ENCODE measurements at places on chromosomes 7 and 10.

- DNase-seq = peak; percentile 70
Observed at GRCh38 chr10:84214612-84215235, 10.6 kb downstream of the LRIT2 start.

DNA sequence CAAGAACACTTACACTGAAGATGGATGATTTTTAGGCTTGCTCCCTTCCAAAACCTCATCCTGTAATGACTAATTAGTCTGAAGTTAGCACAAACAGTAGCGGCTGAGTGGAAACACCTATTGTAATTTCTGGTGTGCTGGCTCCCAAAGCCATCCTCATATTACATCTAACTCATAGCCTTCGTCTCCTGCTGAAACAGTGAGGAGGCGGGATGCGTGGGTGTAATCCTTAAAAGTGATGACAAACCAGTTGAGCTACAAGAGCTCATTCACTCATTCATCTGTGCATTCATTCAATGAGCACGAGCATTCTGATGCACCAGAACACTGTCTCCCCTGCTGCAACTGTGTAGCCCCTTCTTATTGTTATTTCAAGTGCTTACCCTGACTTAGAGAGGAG, 235.3 kb downstream of the CALN1 start:
- no peak for DNase-seq

GRCh38 chr7:4006687-4007086, 675.4 kb upstream of the FOXK1 start:
- no peak for DNase-seq

- no peak for DNase-seq
Observed at GRCh38 chr10:133159950-133160825, at the start of gene KNDC1. TSS of gene KNDC1 (plus strand) at chr10:133160219. CDS start at chr10:133160468, 249 bp downstream.

DNA sequence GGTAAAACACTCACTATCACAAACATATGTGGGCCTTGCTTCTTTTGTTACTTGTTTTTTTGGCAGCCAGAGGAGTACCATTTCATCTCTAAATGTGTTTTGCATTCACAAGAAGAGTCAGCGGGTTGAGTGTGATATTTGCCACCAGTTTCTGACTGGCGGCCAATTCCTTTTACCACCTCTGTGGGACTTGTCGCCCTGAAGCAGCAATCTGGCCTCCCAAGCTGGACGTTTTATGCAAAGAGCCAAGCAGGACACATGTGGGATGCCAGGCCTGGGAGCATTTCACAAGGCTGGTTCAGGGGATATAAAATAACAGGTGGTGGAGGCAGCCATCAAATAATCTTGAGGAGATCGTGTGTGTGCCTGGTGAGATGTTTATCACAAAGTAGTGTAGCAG, 61.8 kb upstream of the TRIL start:
- no peak for DNase-seq

DNA sequence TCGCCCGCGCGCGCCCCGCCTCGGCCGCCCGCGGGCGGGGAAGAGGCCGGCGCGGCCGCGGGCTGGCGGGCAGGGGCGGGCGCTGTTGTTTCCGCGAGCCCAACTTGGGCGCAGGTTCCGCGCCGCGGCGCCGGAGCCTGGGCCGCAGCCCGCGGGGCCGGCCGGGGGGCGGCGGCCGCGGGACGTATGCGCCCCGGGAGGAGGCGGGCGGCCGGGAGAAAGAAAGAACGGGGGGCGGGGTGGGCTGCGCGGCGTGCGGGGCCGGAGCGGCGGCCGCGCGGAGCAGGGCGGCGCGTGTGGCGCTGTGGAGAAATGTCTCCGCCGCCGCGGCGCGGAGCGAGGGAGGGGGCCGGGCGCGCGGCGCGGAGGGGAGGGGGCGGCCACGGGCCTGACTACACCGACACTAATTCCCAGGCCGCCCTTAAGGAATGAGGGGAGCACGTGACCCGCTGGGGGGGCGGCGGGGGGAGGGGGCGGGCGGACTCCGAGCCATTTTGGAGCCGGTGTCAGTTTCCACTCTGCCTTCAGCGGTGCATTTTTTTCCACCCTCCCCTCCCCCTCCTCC, at the start of gene BMI1:
TSS of gene BMI1 (plus strand) at position 509 of the 565 bp plus-strand sequence. CDS start 5,351 bp downstream, outside the sequence.
- peak; percentile 76 for DNase-seq

DNA sequence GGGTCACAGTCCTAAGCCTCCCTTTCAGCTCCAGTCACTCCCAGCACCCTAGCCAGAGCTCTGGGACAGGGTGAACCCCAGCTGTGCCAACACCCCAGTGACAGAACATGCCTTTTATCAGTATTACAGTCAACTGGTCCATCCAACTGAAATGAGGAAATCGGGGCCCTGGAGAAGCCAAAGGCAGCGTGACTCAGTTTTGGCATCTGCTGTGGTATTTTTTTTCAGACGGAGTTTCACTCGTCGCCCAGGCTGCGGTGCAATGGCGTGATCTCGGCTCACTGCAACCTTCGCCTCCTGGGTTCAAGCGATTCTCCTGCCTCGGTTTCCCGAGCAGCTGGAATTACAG, 3.4 kb upstream of the CLDN15 start:
- no peak for DNase-seq

DNA sequence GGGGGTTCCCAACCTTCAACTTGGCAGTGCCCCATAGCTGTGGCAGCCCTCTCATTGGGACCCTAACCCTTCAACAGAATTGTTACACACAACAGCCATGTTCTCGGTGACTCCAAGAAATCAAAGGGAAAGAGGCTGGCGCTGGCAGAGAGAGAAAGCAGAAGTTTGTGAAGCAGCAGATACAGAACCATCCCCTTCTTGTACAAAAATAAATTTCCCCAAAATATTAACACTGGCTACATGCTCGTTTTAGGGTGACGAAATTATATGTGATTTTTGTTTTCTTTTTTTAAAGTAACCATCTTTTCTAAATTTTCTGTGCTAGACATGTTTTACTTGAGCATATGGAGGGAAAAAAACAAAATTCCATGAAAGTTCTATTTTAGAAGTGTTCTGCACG, 45.2 kb upstream of the SAMD8 start:
- DNase-seq = no peak

- no peak for DNase-seq
Observed at GRCh38 chr7:129108581-129108980, 35.9 kb upstream of the TSPAN33 start.

Data from activated CD8-positive, alpha-beta memory T cell treated with anti-CD3 and anti-CD28 coated beads, Interleukin-2, amount 50 U/mL, for 48 hours (primary cell).